ENCODE measurements at places on chromosomes 2 and 18.

DNA sequence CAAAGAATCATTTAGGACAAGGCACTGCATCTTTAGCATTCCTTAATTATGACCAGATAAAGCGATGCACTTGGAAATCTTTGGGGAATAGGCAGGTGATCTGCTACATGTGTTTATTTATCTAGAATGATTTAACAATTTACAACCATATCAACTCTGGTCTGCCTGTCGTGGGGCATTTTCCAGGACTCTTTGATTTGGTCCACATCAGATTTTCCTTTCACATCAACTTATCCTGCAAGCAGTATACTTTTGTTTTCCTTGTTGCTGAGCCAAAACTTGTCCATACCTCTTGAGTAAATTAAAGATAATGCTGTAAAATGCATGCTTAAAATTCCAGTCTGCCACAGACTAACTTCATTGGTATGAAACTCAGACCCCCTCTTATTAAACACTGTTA lies 312.4 kb upstream of the TCF4 start:
- DNase-seq = no peak

DNA sequence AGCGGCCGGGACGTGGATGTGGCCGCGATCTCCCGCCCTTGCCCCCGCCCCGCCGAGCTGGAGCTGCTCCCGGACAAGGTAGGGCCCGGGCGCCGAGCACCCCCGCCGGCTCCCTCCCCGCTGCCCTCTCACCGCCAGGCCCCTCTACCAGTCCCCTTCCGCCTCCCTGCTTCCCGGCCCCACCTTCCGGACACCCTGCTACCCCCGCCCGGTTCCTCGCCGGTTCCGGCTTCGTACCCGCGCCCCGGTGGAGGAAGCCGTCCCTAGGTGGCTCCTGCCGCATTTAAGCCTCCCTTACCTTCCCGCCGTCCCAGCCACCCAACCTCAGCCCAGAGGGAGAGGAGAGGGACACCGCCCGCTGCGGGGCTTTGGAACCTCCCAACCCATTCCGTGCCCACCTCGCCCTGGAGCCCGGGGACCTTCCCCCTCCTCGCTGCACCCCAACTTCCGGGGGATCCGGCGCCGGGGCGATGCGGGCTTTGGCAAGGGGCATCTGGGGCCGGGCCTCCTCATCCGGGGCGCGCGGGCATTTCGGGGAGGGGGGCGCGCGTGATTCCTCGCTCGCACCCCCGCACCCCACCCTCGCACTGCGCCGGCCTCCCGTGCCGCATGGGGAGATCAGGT lies 475 bp downstream of the B3GNT2 start:
- DNase-seq = no peak

GRCh38 chr2:172792711-172793110 lies 57.1 kb downstream of the RAPGEF4 start:
- DNase-seq = no peak

- DNase-seq = no peak
Measured at GRCh38 chr2:6928452-6928851, 11.2 kb downstream of the RNF144A start.

DNA sequence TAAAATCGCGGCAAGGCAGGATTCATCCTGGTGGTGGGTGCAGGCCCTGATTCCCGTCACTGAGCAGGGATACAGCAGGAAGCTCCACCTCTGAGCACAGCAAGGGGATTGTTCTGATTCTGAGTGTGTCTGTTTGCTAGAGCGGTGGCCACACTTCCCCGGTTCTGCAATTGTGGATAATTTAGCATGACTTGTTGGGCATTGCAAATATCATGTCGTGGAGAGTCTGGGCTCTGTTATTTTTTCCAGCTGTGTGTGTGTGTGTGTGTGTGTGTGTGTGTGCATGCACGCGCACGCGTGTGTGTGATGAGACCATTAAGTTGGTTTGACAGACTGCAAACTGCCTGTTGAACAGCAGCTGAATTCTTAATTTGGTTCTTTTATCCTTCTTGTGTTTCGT lies 4.1 kb upstream of the TMEM18 start:
- DNase-seq = no peak

GRCh38 chr2:217901835-217902378 lies 100.9 kb downstream of the TNS1 start:
- no peak for DNase-seq
